ENCODE measurements at places on chromosomes 1 and 21.

DNA sequence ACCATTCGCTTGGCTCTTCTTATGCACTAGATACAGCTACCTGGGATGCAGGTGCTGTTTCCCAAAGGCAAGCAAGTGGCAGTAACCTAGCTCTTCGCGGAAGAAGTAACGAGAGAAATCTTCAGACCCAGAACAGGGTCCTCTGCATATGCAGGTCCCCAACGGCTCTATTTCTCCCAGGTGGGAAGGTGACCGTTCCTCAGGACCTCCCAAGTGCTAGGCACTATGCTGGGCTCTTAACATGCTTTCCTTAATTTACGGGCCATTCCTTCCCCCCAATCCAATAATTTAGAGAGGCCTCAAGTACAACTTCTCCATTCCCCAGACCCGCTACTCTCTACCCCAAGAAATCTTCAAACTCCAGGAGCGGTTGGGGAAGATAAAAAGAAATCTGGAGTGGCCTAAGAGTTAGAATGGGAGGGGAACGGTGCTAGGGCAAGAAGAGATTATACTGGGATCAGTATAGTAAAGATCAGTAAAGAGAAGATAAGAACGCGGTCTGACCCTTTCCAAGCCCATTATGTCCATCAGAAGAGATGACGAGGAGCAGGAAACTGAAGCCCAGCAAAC is 410 bp downstream of the TXNDC12 start:
- no peak for DNase-seq

DNA sequence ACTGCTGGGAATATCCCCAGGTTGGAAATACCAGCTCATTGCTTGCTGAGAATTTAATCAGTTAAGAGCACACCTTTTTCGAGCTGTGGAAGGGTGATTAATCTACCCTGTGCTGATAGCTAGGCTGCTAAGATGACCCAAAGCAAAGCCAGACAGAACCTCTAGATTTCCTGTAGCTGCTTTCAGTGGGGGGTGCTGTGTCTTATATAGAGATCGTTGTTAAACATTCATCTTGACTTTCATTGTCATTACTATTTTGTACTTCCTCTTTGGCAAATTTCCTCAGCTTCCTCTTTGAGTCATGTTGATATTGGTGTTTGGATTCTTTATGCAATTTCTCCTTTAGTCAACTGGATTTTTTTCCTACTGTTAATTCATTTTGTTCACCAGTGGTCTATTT is 155.3 kb downstream of the DISC1 start:
- DNase-seq = no peak

DNA sequence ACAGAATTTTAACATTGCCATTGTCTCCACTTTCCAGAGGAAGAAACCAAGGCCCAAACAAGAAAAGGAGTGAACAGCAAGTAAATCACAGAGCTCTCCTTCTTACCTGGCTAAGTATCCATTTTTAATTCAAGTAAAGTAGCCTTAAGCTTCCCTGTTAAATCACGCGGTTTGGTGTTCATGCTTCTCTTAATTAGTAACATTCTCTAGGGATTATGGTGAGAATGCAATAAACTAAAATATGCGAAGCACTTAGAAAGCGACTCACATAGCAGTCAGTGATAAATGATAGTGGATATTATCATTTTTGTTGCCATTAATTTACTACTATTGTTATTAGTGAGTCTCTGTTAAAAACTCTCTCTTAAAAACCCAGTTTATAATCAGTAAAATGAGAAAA is 630.5 kb upstream of the TMPRSS15 start:
- DNase-seq = no peak

GRCh38 chr1:197859024-197859423 is 43.4 kb upstream of the C1orf53 start:
- peak; percentile 83 for DNase-seq

Data from HAP-1 (cell line).